ENCODE measurements at places on chromosomes 13 and 19.
A peak's percentile ranks its signal among the peaks of the same experiment; 100 is the strongest.

DNA sequence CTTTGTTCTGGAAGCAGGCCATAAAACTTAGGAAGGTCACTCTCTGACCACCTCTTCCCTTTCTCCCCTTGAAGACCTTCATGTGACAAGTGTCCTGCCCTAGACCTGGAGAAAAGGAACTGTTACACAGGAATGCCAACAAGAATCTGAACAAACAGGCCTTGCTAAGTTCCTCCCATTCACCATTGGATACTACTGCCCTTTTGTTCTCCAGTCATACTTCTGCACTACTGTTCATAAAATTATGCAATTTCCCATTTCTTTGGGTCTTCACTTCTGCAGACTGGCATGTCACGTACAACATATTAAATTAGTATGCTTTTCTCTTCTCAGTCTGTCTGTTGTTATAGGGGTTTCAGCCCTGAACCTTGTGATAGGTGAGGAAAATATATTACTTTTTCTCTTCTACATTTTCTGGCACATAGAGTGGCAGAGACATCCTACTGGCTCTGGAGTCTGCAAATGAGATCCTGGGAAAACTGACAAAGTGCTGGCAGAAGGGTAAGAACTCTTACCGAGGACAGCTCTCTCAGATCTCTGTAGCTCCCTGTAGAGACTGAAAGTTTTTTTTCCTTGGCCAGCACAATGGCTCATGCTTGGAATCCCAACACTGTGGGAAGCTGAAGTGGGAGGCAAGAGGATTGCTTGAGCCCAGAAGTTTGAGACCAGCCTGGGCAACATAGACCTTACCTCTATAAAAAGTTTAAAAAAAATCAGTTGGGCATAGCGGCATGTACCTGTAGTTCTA lies 87.6 kb upstream of the SPRY2 start:
- no peak for DNase-seq

DNA sequence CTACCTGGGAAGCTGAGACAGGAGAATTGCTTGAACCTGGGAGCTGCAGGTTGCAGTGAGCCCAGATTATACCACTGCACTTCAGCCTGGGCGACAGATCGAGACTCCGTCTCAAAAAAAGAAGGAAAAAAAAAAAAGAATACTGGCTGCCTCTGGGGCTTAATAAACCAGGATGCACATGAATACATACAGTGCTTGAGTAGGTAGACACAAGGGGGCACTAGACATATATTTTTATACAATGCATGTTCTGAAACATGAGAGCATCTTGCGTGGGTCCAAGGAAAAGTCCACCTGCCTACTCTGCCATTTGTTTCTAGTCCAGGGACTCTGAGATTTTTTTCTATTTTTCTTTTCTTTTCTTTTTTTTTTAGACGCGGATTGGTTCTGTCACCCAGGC lies 31.2 kb downstream of the KEAP1 start:
- DNase-seq: no peak

GRCh38 chr19:31658993-31659896 lies 310.0 kb upstream of the TSHZ3 start:
- no peak for DNase-seq

DNA sequence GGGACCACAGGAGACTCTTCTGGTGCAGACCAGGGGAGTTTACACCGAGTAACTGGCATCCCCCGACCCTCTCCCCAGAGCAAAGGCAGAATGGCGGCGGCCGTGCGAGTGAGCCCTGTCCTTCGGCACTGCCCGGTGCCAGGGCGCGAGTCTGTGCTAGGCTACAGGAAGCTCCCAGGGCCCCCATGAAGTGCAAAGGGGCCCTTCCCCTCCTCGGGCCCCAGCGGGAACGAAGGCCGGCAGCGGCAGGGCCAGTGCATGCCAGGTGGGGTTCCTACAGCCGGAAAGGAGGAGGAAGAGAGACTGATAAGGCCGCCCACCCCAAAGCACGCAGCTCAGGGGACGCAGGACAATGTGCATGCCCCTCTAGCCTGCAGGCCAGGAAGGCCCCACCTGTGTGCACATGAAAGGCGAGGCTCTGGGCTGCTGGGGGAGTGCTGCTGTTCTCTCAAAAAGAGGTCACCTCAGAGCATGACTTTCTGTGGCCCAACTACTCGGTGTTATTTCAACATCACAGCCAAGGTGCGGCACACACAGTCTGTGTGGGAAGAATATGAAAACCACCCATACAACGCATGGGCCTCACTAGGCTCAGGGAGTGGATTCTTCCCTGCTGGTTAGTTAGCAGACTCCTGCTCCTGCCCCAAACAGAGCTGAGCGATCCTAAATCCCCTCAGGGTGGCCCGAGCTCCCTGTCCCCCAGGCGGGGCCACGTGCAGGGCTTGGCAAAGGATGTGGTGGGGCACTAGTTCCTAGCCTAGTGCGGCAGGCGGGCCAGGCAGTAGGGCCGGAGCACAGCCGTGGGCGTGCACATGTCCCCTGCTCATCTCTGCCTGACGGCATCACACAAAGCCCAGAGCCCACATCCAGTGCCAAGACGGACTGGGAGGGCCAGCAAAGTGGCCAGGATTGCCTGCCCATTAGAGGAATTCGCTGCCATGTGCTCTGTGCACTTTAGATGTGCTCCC lies 28.4 kb upstream of the TIMM44 start:
- no peak for DNase-seq

DNA sequence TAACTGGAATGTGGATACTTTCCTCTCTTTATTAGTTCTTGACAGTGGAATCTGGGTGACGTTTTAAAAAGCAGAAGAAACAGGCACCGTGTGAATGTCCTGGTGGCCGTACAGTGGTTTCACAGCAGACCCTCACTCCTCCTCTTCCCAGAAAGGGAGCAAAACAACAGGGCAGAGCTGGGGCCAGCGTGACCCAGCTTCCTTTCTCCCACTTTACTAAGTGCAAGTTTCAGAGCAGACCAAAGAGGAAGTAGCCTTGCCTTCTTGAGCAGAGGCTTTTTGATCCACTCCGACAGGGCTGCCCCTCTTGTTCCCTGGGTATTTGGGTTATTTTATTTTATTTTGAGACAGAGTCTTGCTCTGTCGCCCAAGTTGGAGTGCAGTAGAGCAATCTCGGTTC lies 19.6 kb upstream of the C19orf33 start:
- DNase-seq: no peak

DNA sequence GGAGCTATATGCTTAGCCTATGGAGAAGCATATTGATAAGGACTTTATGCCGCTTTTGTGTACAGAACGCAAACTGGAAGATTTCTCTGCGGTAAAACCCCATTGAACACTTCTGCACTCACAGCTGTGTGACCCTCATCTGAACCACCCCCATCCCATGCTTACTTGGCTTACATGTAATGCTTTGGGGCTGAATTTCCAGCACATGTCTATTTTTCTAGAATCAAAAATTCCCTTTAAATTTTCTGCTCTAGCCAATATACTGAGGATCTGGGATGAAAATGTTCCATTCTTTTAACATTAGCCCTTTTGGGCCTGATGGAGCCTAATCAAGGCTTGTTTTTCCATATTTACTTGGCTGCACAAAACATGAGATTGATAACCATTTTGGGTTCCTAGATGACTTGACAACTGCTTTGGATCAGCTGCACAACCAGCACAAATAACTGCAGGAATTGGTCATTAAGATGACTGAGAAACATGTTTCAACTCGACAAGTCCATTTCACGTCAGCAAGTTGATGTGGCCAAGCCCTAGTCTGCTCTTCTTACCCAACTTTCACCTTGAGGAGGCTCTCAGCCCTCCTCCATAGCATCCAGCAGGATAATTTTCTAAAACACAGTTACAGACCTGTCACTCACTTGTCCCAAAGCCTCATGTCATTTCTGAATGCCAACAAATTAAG lies 52.4 kb downstream of the TNFSF11 start:
- no peak for DNase-seq

DNA sequence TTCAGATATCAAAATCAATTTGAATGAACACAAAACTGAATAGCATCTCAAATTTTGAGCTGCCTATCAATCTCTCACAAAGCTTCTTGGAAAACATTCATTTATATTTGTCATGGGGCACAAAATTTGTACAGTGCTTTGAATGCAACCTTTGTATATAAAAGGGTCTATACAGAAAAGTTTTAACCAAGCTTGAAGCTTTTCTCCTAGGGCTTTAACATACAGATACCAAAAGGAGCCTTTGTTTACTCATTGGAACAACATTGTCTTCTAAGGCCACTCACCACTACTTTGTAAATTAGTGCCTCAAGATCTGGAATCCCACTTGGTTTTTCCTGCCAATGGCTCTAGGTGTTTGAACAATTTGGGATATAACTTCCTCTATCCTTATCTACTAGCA lies 21.2 kb downstream of the LNX2 start:
- no peak for DNase-seq

DNA sequence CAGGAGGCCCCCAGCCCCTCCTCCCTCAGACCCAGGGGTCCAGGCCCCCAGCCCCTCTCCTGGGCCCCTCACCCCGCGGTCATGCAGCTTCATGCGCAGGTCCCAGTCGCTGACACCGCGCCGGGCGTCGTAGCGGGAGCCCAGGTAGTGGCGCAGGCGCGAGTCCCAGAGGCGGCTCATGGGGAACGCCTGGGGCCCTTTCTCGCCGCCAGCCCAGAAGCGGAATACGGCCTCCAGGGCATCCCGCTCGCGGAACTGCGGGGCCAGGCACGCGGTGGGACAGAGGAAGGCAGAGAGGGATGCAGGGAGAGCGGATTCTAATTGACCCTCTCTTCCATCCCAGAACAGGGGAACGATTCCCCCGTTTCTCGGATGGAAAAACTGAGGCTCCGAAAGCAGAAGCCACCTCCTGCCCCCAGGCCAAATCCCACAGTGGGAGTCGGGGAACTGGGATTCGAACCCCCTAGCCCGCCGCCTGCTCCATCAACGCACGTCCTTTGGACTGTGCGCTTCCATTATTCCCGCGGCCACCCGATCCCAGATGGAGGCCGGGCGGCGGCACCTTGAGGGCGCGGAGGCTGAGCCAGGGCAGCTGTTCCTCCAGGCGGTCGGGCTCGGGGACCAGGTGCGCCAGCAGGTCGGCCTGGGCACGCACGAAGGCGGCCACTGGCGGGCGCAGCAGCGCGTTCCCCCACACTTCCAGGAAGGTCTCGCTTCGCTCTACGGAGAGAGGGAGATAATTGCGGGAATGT lies 4.2 kb upstream of the TNNI3 start:
- no peak for DNase-seq

GRCh38 chr13:77720988-77721387 lies 23.5 kb downstream of the SLAIN1 start:
- no peak for DNase-seq

DNA sequence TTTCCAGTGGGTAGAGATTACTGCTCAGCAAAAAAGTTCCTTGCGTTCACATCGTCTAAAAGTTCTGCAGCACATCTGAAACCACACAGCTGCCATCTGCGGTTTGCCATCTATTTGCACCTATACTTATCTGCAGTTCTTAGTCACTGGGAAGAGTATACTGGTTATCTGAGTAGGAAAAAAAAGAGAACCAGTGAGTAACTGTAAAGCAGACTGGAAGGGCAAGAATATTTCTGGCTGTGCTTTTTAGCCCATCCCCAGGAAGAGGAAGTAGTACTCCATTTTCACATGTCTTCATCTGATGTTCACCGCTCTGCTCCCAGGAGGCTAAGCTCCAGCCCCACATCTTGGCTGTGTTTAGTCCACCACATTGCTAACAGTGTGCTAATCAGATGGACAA lies 35.6 kb downstream of the EFNB2 start:
- no peak for DNase-seq

GRCh38 chr13:86447479-86447878 lies 648.3 kb upstream of the SLITRK6 start:
- no peak for DNase-seq

GRCh38 chr13:31891472-31891871 lies 140.1 kb upstream of the FRY start:
- DNase-seq: no peak

- no peak for DNase-seq
Observed at GRCh38 chr19:4807188-4807587, 15.7 kb downstream of the FEM1A start.

GRCh38 chr13:19181621-19182485 lies at the start of gene TUBA3C:
Gene TUBA3C, minus strand, starts transcription at chr13:19181824. Its CDS starts 77 bp downstream, at chr13:19181747.
- DNase-seq: no peak

GRCh38 chr13:88592105-88592504 lies 920.9 kb downstream of the SLITRK5 start:
- DNase-seq: no peak

- DNase-seq: no peak
Observed at GRCh38 chr19:4988770-4989251, 19.9 kb downstream of the KDM4B start.

GRCh38 chr19:32677657-32678056 lies 2.0 kb downstream of the RGS9BP start:
- DNase-seq: no peak

DNA sequence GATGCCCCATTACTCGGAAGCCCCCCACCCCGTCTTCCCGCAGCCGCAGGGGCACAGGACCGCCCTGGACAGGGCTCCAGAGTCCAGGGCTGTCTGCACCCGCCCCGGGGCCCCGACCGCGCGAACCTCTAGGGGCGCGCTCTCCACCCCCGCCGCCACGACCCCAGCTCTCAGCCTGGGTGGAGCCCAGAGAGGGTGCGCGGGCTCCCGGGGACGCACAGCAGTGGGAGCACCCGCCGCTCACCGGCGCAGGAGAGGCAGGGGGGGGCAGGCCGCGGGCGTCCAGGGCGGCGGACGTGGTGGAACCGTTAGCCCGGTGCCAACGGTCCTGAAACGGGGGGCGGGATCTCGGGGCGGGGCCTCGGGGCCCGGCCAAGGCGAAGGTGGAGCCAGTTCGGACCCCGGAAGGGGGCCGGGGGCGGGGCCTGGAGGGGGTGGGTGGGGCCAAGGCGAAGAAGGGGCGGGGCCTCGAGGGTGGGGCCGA lies at the start of gene ATP8B3:
Gene ATP8B3 (minus strand): TSS at position 335 of the 484 bp plus-strand sequence. CDS start 540 bp downstream, outside the sequence.
- DNase-seq: peak; percentile 64

DNA sequence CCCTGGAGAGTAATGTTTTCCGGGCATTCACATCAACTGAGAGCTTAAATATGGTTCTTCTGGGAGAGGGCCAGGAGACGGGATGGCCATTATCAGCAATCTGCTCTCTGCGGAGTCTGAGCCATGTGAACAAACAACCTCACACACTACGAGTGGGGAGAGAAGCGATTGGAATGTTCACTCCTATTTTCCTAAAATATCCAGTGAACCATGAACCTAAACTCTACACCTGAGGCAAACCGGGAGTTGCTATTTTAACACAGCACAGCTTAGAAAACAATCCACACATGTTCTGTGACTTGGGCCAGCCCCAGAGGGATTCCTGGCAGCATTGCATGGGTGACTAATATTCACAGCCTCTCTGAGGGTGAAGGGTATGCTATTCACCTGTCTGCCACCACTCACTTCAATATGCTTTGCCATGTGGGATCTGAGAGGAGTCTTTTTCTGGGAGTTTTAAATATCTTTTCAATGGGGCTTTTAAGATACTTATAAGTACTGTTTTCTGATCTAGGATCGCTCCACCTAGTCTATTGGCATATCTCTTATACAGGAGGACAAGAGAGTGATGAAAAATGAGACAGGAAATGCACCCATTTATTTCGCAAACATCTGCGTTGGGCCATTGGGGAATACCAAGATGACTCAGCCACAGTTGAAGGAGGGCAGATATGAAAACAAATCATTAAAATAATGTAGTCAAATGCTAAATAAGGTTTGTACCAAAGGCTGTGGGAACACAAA lies 72.6 kb upstream of the SERP2 start:
- no peak for DNase-seq

- no peak for DNase-seq
Observed at GRCh38 chr19:10730932-10731331, 13.1 kb downstream of the DNM2 start.

- DNase-seq: no peak
Observed at GRCh38 chr19:33885236-33885635, 88.6 kb downstream of the KCTD15 start.
